ENCODE measurements at places on chromosomes 12 and 14.

DNA sequence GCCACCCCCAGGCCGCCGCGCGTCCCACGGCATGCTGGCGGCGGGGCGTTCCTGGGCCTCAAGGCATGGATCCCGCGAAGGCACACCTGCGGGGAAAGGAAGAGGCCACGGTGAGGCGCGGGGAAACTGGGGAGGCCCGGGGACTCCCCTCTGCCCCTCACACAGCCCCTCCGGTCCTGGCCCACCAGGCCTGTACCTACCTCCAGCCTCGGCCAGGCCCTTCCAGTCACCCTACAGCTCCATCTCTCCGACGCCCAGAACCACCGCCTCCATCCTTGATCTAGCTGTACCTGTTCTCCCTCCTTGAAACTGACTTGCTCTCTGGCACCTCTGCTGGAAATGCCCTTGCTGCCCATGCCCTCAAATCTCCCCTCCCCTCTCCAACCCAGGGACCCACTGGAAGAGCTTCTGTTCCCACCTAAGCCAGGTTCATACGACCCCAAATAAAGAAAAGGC lies 1.7 kb downstream of the ANKRD9 start:
- DNase-seq = no peak

DNA sequence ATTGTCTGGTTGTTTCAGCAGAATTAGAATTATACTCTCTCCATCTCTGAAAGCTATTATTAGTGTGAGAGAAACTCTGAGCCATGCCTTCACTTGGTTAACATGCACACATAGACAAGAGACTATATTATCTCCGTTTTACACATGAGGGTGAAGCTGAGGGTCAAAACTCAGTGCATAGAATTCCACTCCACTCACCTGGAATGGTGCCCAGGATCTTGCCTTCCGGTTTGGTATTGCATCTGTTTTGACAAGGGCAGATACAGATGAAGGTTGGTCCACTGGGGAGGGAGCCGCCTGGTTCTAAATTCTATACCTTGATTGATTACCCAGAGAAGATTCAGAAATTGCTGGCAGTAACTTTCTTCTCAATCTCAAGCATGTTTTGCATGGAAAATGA lies 149.5 kb upstream of the PELI2 start:
- no peak for DNase-seq

DNA sequence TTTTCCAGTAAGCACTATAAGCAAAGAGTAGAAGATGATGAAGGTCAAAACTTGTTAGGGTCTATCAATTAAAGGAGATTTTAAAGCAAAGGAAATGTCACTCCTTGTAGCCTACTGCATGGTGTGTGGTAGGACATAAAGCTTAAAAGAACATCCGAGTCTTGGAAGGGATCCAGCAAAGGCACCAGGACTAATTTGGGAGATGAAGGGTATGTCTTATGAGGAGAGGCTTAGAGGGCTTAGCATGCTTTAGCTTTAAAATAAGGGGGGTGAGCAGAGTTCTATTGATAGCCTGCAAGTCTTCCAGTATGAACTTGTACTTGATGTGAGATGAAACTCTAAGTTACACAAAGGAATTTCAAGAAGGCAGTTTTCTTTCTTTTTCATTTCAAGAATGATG lies 11.8 kb upstream of the MYBPC1 start:
- DNase-seq = no peak

GRCh38 chr14:63904724-63905123 lies 51.9 kb downstream of the SYNE2 start:
- no peak for DNase-seq

DNA sequence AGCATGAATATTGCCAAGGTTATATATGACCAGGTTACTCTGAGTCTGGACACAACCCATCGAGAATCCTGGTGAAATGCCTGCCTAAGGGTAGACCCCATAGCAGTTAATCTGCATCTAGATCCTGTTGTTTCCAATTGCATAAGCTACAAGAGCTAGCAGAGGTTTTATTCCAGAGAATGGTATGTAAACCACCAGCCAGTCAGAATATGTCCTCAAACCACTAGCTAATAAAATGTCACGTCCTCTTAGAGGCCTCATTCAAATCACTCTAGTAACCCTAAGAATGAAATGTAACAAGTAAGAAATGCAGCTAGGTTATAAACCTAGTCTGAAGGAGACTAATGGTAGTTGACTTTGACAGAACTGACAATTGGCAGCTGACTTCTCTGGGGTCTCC lies 9.0 kb upstream of the YLPM1 start:
- no peak for DNase-seq

DNA sequence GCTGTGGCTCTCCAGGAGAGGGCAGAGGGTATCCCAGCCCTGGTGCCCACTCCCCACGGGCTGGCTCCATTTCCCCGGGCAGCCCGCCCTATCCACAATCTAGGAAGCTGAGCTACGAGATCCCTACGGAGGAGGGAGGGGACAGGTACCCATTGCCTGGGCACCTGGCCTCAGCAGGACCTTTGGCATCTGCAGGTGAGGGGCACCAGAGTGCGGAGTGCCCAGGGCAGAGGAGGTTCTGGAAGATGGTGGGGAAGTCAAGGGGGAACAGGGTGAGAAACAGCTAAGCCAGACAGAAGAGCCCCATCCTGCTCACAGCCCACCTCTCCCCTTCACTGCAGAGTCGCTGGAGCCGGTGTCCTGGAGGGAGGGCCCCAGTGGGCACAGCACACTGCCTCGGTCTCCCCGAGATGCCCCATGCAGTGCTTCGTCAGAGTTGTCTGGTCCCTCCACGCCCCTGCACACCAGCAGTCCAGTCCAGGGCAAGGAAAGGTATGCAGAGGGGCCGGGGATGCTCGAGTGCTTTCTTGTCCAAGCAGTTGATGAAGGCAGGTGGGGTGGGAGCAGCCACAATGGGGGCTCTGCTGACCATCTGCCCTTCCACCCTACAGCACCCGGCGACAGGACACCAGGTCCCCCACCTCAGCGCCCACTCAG lies 10.3 kb downstream of the TNS2 start:
- DNase-seq = no peak

DNA sequence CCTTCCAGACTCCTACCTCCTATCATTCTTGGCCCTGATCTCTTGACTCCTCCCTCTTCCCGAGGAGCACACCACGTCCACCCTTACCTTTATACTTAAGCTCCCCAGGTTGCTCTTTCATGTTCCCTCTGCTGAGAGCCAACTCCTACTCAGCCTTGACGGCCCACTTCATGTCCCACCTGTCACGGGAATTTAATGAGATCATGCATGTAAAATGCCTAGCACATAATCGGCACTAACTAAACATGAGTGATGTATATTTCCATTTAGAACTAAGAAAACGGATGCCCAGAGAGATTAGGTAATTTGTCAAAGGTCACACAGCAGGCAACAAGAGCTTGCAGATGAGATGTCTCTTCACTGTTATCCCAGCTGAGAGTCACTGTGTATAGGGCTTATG lies 45.1 kb downstream of the NOS1 start:
- no peak for DNase-seq
